Urothelium cell line (cell line): ENCODE measurements at places on chromosomes 3 and 15.

DNA sequence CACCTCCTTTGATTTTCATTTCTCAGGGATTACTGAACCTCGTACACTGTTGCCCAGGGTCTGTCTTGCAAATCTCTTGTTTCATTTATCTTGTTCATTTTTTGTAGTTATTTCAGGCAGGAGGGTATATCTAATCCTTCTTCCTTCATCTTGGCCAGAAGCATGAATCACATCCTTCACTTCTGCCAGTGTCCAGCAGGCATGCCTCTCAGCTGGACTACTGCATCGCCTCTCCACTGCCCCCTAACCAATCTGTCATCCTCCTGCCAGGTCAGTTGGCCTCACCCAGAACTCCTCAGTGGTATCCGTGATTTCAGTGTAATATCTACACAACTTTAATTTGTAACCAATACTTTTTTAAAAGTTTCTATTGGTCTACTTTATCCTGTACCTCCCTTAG, 297.9 kb downstream of the GABRG3 start:
- DNase-seq: no peak

DNA sequence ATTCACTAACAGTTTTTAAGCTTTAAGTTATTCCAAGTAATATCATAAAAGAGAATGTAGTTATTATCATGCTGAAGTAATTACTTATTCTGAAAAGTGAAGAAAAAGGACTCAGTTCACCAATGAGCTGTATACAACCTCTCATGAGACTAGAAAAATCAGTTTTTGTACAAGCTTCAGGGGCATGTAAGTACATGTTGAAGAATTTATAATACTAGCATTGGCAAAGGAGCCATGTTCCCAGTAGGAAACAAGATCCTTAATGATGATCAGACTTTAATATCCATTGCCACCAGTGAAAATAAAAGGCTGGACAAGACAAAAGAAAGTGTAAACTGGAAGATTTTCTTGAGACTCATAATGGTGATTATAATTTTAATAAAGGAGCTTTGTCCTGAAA, 532.8 kb downstream of the PLOD2 start:
- no peak for DNase-seq

- peak; percentile 58 for DNase-seq
These were observed 70.3 kb upstream of the PRICKLE2 start for GRCh38 chr3:64295594-64295993.

DNA sequence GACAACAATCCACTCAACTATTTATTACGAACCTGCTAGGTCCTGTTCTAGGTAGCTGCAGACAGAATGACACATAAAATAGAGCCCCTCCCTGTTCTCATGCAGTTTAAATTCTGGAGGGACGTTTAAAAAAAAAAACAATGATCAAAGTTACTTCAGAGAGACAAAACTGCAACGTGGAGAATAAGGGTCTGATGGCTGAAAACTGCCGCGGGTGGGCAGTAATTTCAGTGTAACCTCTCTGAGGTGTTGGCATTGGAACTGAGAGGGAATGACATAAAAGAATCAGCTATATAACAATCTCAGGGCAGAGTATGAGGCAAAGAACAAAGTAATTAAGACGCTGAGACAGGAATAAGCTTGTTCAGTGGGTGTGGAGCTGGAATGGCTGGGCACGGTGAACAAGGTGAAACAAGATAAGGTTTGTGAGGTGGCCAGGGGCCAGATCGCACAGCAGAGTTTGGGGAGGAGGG, 19.5 kb downstream of the TBL1XR1 start:
- no peak for DNase-seq

DNA sequence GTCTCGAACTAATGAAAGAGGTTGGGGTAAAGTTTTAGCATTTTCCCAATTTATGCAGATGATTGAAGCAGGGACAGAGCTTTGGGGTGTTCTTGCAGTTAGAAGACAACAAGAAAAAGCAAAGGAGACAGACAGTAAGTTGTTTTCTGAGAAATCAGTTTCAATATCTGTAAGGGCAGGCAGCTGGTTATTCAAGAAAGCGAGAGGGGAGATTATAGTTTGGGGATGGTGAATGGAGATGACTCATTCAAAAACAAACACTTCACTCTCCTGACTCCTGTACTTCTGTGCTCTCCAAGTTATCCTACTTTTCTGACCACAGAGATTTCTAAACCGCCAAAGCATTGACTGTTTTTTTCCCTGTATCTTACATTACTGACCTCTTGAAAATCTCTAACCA, 352.0 kb downstream of the GAP43 start:
- DNase-seq: peak; percentile 75

- DNase-seq: no peak
These were observed 164.7 kb downstream of the SQOR start for GRCh38 chr15:45799508-45799907.

- no peak for DNase-seq
These were observed 310.6 kb downstream of the NSUN3 start for GRCh38 chr3:94373456-94373855.

GRCh38 chr3:157407769-157408168, 28.9 kb upstream of the PTX3 start:
- DNase-seq: no peak

DNA sequence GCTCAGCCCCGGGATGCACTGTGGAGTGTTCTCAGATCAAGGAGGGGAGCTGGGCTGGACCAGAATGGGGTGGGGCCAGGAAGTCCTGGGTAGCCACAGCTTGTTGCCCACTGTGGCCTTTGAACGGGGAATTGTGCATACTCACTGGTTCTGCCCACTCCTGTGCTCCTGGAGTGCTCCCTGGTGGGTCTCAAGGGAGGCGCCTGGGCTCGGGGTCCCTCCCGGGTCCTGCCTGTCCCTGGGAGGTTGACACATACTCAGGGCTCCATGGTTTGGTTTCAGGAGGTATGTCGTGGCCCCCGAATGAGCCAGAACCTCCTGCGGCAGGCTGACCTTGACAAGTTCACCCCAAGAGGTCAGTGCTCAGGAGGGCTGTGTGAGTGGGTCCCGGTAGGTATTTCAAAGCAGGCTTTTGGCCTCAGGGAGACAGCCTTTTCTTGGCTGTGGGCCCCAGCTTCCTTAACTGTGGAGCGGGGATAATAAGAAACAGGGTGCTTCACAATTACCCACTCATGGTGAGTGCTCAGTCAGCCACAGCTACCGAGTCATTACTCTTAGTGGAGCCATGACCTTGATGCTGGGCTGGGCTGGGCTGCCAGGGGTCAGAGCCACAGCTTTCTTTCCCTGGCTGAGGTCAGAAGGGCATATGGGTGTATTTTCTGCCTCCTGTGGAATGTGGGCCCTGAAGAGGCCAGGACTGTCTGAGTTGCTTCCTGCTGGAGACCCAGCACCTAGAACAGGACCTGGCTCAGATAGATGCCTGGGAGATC, 7.6 kb downstream of the DNAH1 start:
- no peak for DNase-seq

DNA sequence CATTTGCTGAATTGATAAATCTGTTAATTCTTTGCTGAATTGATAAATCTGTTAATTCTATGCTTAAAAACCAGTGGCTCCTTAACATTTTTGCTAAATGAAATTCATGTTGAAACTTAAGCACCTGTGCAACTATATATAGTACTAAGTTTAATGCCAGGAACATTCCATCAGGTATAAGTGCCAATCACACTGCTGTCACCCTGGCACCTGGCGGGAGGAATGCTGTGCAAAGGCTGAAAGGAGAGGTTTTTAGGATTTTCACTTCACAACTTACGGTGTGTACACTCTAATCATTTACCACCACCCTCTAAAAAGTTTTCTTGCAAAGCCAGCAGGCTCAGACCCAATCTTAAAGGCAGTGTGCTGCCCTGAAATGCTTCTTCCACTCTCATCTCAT, 33.5 kb upstream of the MYO5C start:
- no peak for DNase-seq

GRCh38 chr15:74460298-74460697, 662 bp downstream of the UBL7 start:
- DNase-seq: no peak

DNA sequence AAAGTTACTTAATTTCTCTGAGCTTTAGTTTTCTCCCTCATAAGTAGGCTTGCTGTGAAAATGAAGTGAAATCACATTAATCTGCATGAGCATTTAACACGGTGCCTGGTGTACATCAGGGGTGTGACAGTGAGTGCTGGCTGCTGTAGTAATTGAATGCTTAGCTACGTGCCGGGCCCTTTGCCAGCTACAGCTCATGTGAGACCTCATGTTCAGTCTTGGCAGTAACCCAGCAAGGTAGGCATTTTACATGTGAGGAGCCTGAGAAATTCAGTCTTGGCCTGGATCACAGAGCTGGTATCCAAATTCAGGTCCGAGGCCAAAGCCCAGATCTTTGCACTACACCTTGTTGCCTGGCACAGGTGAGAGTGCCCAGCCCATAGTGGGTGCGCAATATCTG, 9.1 kb downstream of the GHRL start:
- no peak for DNase-seq

DNA sequence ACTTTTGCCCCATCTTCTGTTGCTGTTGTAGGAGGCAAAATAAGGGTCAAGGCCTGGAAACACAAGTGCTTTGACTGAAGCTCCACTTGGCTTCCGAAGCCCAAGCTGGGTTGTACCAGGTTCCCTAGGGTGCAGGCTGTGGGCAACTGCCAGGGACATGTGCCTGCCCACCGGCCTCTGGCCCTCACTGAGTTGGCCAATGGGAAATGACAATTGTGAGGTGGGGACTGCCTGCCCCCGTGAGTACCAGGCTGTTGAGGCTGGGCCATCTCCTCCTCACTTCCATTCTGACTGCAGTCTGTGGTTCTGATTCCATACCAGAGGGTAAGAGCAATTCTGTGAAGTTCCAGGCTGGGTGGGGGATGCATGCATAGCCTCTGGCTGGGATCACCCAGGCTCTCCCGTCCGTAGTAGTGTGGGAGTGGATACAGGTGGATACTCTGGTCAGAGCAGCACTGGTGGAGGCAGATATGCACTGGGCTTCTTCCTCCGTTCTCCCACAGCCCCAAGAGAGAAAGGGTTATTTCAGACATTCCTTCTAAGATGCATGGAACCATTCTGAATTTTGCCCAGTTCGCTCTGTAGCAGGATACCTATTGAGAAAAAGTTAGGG, at the start of gene ADIPOQ:
Gene ADIPOQ, plus strand, starts transcription at position 285 of the 613 bp plus-strand sequence. CDS start 10,349 bp downstream, outside the sequence.
- no peak for DNase-seq

DNA sequence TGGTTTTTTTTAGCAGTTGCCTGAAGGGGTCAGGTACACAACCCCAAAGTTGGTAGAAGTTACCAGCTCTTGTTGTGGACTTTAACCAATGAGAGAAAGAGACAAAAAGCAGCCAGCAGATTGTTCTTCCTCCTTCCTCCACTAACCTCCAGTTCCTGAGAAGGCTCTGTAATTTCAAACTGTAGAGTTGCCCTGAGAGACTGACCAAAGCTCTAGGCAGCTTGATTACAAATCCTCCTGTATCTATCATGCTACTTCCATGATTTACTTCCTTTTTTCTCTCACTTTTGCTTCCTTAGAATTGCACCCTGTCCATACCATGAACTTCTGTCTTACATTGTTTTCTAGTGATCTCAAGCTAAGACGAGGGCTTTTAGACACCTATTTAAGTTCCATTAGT, 29.2 kb downstream of the NSUN3 start:
- DNase-seq: no peak

- DNase-seq: no peak
These were observed 60.8 kb downstream of the RIOX2 start for GRCh38 chr3:97911459-97911858.

GRCh38 chr15:43095708-43096347, 10.0 kb downstream of the UBR1 start:
- DNase-seq: no peak

GRCh38 chr3:184336547-184337398, 627 bp upstream of the FAM131A start:
- DNase-seq: peak; percentile 50

DNA sequence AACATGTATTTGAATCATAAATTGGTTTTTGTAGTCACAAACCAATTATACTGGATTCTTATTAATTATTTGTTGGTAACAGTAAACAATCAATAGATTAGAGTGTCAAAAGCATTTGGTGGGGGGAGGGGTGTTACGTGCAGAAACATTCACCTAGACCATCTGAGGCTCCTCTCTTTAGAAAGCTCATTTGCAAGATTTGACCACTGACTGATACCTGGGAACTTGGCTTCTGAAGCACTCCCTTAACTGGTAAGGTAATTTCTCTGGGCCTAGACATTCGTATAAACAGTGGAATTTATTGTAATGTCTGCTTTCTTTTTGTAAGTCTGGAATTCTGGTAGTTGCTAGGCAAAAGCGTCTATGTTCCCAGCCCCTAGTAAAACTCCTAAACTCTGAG, 243.8 kb upstream of the GBE1 start:
- DNase-seq: no peak
